ENCODE measurements at places on chromosomes 13 and 19.

DNA sequence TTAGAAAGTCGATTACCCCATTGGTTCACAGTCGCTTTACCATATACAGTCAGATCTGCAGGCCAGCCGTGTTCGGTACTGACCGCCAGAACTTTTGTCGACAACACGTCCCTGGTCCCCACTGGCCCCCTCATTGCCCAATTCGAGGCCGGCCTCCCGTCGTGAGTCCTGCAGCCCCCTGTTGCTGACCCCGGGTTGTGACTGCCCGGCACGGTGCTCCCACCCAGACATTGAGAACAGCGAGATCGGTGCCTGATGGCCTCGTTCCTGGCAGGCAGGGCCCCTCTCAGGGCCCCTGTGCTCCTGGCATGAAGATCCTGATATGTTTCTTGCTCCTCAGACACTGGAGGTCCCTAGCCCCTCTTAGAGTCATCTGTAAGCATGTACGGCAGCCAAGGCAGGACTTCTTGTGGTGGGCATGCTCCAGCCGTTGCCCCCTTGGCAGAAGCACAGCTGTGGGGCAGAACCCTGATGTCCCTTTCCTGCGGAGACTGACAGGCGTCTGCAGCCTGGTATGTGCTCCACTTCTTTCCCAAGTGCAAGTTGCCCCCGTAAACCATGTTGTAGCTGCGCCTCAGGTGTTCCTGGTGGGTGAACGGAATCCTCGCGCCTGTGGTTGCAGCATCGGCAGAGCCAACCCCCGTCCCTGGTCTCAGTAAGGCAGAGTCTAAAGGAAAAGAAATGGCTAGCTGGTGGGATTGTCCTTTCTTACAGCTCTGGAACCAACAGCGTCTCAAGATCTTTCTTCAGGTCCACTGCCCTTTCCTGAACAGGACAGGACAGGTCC lies 123.2 kb upstream of the SPACA7 start:
- DNase-seq = no peak

DNA sequence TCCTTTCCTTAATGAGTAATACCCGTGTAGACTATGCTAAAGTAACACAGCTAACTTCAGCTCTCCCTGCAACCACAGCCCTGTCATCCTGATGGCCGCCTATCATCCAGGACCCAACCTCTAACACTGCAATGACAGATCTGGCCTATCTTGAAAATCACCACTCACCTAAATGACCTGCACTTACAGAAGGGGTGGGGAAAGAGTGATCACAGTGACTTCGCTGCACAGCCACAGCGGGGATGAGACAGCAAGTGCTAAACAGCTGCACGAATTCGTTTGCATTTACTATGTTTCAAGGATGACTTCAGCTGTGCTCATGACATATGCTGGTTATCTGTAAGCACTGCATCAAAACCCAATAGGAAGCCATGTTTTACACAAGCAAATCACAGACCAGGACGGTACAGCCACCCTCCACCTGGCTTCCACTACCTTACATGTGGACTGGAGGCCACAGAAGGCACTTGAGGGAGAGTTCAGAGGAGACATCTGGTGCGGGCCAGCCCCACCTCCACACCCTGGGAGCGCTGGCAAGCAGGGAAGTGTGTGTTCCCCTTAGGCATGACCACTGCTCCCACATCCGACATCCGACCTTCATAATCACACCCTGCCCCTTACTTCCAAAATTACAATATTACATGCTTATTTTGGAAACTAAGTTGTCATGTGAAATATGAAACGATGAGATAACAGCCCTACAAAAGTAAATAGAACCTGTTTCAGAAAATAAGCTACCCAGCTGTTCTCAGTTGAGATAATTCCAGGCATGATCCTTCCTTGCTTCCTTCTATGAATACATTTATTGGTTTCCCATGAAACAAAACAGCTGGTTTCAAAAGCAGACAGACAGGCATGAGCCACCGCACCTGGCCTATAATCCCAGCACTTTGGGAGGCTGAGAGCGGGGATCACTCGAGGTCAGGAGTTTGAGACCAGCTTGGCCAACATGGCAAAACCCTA lies 95.7 kb downstream of the STK24 start:
- peak; percentile 75 for DNase-seq

- DNase-seq = no peak
These were observed 1416.8 kb downstream of the OLFM4 start for GRCh38 chr13:54445453-54445852.

DNA sequence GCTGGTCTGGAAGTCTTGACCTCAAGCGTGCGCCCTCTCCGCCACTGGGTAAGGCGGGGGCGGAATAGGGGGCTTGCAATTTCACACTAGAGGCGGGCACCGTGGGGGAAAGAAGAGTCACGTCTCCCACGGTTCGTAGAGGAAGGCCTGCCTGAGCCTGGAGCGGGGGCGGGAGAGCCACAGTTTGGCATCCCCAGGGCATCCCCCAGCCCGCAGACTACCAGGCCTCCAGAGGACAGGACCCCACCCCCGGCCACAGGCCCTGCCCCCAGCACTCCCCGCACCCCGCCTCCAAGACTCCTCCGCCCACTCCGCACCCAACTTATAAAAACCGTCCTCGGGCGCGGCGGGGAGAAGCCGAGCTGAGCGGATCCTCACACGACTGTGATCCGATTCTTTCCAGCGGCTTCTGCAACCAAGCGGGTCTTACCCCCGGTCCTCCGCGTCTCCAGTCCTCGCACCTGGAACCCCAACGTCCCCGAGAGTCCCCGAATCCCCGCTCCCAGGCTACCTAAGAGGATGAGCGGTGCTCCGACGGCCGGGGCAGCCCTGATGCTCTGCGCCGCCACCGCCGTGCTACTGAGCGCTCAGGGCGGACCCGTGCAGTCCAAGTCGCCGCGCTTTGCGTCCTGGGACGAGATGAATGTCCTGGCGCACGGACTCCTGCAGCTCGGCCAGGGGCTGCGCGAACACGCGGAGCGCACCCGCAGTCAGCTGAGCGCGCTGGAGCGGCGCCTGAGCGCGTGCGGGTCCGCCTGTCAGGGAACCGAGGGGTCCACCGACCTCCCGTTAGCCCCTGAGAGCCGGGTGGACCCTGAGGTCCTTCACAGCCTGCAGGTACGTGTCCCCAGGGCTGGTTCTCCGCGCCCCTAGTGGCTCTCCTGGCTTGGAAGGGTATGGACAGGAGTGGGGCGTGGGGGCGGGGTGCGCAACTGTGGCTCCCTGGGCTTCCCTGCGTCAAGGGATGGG lies at the start of gene ANGPTL4:
ANGPTL4 (plus strand) TSS at position 353 of the 969 bp plus-strand sequence; CDS start at position 520, 167 bp downstream.
- DNase-seq = peak; percentile 38

GRCh38 chr19:1465191-1466016 lies 13.6 kb downstream of the C19orf25 start:
- DNase-seq = peak; percentile 77

- DNase-seq = no peak
These were observed 1.2 kb upstream of the ACP7 start for GRCh38 chr19:39082745-39083598.

DNA sequence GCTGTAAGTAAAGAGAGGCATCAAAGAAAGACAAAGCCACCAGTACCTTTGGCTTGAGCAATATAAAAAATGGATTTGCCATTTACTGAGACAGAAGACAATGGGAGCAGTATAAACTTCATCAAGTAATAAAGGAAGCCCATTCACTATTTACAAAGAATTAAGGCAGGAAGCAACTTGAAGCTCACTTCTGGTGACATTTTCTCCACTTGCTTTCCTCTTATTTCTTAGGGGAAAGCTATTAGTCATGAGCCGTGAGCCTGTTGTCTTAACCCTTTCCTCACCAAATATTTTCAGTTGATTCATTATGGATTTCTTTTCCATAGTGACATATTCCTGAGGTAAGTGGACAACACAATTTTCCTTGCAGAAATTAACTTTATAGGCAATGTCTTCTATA lies 156.8 kb downstream of the DNAJC3 start:
- no peak for DNase-seq

- no peak for DNase-seq
These were observed 9.6 kb upstream of the RSPH6A start for GRCh38 chr19:45824531-45825262.

DNA sequence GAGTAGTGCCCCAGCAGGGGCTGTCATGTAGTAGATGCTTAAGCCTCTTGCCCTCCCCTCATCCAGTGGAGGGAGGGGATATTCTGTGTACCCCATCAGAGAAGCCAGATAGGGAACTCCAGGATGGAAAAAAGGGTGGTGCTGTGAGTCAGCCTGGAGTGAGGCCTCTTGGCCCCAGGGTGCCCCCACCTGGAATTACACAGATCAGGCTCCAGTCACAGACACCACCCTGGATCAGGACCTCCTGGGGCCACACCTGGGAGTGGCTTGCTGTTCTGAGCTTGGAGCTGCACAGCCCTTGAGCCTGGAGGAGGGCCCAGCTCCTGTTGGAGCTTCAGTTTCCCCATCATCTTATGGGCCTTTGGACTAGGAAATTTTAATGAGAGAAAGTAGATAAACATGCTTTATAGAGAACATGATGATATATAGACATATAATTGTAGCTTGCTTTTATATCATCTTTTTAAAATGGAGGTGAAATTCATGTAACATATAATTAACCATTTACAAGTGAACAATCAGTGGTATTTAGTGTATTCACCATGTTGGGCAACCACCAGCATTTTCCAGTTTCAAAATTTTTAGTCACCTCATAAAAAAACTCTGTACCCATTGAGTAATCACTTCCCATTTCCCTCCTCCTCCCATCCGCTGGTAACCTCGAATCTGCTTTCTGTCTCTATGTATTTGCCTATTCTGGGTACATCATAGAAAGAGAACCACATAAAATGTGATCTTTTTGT lies 24.6 kb downstream of the CYP4F22 start:
- DNase-seq = no peak

- no peak for DNase-seq
These were observed 252.5 kb downstream of the LHFPL6 start for GRCh38 chr13:39350461-39350881.

GRCh38 chr13:51255556-51255955 lies 33.4 kb downstream of the FAM124A start:
- no peak for DNase-seq

DNA sequence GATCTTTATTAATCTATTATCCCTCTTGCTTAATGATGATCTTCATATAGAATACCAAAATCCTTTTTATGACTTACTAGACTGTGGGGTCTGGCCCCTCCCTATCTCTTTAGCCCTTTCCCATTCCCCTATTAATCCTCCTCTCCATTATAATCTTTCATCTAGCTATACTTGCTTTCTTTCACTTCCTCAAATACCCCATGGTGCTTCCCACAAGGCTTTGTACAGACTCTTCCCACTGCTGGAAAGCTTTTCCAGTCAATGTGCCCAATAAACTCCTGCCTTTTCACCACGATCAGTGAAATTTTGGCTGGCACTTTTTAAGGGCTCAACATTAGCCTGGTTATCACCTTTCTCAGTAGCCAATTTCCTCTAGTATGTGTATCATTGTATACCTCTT lies 3.2 kb upstream of the EBPL start:
- no peak for DNase-seq

DNA sequence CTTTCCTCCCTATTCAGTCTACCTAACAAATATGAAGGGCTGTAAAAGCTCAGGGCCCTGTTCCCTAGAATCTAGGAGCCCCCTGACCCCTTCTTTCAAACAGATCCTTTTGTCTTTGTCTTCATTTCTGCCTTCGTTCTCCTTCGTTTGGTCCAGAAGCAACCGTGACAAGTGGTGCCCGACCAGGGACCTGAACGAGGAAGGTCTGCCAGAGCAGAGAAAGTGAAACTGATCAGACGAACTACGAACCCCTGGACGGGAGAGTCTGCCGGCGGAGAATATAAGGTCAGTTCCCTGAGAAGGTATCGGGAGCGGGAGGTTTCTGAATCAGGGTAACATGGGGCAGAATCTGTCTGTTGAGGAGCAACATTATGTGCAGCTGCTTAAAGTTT lies 751 bp downstream of the ERVK3-1 start:
- DNase-seq = no peak

DNA sequence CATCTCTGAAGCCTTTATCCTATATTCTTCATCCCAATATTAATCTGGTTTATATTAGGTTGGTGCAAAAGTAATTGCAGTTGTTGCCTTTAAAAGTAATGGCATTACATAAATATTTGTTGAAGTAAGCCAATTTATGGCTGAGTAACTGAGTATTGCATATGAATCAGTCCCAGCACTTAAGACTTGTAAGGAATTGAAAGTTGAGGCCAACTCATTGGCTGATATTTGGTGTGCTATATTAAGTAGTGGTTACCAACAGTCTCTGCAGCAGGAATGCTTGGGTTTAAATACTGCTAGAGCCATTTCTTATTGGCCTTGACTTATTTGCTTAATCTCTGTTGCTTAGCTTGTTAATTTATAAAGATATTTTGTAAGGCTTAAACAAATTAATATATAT lies 460.7 kb downstream of the GPC6 start:
- DNase-seq = no peak

DNA sequence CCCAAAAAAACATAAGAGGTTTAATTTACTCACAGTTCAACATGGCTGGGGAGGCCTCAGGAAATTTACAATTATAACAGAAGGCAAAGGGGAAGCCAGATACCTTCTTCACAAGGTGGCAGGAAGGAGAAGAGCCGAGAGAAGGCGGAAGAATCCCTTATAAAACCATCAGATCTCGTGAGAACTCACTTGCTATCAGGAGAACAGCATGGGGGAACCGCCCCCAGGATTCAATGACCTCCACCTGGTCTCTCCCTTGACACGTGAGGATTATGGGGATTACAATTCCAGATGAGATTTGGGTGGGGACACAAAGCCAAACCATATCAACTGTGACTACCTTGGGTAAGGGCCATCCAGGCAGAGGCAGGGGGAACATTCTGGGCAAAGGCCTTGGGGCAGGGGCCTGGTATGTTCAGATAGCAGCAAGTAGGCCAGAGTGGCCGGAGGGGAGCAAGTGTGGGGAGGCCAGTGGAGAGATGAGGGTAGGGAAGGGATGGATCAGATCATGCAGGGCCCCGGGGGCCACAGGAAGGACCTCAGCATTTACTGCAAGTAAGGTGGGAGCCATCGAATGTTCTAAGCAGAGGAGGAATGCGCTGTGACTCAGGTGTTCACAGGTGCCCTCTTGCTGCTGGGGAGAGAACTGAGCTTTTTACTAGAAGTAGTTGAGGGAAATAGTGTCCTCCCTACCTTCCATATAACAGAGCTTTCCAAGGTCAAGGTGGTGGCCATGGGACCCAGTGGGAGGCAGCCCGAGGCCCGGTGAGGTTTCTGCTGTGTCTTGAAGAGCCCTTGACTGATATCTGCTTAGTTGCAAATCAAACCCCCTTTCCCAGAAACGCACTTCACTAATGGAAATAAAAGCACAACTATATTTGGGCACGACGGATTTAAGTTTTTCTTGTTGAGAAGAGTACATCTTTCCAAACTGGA lies 18.0 kb downstream of the RAB3D start:
- DNase-seq = no peak

GRCh38 chr13:104740641-104741222 lies 1674.5 kb upstream of the SLC10A2 start:
- no peak for DNase-seq

- DNase-seq = no peak
These were observed 381.3 kb downstream of the ENOX1 start for GRCh38 chr13:43405457-43405856.

DNA sequence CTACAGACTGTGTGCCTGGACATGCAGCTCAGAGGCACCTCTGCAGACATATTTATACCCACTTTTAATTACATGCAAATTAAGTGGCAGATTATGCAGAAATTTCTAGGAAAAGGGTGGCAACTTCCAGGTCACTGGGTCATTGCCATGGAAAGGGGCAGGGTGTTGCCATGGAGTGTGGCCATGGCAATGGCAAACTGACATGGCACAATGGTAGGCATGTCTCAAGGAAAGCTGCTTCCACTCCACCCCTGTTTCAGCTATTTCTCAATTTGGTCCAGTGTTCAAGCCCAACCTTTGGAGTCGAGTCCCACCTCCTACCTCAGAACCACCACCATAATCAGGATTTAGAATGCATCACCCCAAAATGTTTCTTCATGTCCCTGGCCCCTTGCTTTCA lies 170.7 kb upstream of the TSHZ3 start:
- DNase-seq = no peak

- DNase-seq = no peak
These were observed 13.7 kb downstream of the LMTK3 start for GRCh38 chr19:48497728-48498594.
